ENCODE measurements at places on chromosomes 2 and 18.

GRCh38 chr2:146173934-146174333, 1654.0 kb upstream of the ZEB2 start:
- DNase-seq = no peak

- no peak for DNase-seq
Measured at GRCh38 chr2:7089898-7090510, 172.8 kb downstream of the RNF144A start.

DNA sequence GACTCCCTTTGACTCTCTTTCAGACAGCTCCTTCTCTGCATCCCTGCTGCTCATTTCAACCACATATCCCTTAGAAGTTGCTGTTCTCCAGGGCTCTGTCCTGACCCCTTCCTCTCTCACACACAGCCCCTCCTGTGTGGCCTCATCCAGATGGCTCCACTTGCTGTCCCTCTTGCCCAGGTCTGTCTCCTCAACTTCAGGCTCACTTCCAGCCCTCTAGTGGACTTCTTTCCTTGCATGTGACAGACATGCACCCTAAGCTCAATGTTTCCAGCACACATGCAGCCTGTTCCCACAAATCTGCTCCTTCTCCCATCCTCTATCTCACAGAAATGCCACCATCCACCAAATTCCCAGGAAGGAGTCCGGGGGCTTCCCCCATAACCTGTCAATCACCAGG, 9.0 kb upstream of the MRPL19 start:
- DNase-seq = no peak

GRCh38 chr18:80202264-80202998, 44.9 kb downstream of the PARD6G start:
- DNase-seq = no peak

DNA sequence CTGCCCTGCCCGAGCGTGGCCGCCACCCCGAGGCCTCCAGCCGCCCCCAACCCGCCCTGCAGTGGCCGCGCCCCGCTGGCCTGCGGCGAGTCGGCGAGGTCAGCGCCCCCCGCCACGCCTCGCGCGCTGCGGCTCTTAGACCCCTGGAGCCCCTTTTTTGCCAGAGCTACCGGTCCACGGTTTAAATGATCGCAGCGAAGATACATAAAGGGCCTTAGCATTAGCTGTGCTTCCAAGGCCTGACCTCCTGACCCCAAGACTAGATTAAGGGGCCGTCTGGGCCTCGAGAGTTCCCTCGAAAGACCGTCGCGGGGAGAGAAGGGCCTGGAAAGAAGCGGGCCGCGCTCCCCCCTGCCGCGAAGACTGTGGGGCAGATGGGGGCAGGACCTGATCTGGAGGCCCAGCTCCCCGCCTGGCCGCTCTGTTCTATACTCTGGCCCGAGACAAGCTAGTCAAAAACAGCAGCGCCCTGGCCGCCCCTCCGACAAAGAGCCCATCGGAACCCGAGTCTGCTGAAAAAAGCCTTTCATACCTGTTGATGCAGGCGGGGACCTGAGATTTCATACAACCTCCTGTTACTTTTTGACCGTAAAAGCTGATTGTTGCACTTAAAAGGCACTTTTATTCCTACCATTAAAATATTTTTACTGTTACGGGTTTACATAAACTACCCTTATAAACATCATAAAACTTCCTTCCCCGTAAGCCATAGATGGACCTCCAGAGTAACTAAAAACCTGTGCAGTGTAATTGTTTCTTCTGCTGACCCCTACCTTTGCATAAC, 68.7 kb upstream of the PSMD14 start:
- DNase-seq = no peak

GRCh38 chr18:54129448-54130067, 94.9 kb downstream of the MBD2 start:
- DNase-seq = no peak

DNA sequence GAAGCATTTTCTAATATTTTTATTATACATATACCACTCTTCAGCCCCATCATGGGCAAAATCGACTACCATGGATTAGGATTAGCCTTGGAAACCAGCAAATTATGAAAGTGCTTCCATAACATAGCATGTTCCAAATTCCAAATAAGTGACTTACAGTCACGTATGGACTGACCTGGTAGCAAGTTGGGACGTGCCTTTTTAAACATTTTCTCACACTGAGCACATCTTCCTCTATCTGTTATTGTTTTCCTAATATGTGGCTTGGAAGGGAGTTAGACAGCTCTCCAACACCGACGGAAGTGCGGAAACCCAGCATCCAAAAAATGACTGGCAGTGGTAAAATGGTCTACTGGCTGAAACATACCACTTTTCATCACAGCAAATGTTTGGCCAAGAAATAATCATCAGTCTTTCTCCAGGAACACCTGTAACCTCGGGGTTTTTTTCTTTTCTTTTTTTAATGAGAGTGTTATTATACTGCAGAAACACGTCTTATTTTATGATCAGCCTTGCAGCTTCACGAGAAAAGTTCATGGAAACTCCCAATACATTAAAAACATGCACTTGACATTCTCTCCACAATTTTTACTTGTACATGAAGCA, 107.0 kb downstream of the IRS1 start:
- DNase-seq = no peak

DNA sequence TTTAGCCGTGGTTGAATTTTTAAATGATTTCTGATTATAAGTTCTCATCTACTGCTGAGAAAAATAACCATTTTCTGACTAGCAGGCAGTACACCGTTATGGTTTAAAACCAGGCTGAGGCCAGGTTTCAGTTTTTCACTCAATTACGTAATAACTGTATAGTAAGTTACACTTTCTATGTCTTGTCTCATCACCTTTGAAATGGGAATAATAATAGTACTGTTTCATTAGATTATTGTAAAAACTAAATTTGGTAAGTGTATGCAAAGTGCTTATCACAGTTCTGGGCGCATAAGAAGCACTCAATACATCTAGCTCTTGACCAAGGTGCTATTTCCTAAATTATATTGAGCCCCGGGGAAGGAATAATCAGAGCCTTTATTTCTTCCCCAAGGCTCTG, 76.8 kb downstream of the LIMS1 start:
- no peak for DNase-seq

DNA sequence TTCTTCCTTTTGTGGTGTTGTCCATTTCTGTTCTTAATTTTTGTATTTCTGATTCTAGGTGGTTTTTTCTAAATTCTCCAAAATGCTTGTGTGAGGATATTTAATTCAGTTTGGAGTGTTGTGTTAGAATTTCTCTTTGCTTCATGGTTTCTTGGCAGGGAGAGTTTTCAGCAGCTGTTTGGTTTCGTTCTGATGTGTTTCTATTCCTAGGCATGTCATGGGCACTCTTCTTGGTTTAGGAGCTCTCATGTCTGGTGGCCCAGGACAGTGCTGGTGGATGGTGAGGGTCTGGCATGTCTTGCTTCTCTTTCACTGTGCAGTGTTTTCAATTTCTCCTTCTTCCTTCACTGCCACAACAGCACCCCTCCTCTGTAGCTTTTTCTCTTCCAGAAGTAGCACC, 52.9 kb downstream of the OSBPL6 start:
- DNase-seq = no peak
